ENCODE measurements at places on chromosomes 4 and X.

- DNase-seq = no peak
Measured at GRCh38 chr4:62449538-62449937, 1249.4 kb downstream of the ADGRL3 start.

GRCh38 chrX:154890990-154891639 is 5.0 kb downstream of the F8A1 start:
- no peak for DNase-seq

GRCh38 chr4:78899302-78899701 is 39.9 kb downstream of the PAQR3 start:
- no peak for DNase-seq

GRCh38 chr4:152515678-152516077 is 20.2 kb downstream of the FBXW7 start:
- DNase-seq = no peak

DNA sequence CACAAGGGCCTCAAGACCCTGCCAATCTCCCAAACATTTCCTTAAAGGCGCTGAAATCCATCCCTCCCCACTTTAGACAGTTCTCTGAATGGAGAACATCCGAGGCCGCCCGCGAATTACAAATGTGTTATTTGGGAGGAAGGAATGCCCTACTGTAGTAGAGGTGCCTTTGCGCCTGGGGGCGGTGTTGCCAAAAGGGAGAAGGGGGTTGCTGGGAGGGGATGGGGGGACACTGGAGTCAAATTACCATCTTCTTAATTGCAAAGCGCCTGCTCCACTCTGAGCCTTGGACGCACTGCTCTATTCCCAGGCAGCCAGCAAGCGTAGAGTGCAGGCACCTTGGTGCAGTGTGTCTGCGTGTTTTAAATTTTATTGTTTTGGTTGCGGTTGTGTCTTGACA is 2.7 kb downstream of the TMEM255A start:
- no peak for DNase-seq

DNA sequence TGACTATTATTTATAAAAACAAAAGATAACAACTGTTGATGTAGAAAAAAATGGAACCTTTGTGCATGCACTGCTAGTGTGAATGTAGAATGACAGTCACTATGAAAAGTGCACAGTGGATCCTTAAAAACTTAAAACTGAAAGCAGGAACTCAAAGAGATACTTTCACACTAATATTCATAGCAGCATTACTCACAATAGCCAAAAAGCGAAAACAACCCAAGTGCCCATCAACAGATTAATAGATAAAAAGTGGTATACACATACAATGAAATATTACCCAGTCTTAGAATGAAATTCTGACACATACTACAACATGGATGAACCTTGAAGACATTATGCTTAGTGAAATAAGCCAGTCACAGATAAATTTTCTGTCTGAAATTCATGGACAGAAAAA is 23.8 kb downstream of the CENPC start:
- no peak for DNase-seq

DNA sequence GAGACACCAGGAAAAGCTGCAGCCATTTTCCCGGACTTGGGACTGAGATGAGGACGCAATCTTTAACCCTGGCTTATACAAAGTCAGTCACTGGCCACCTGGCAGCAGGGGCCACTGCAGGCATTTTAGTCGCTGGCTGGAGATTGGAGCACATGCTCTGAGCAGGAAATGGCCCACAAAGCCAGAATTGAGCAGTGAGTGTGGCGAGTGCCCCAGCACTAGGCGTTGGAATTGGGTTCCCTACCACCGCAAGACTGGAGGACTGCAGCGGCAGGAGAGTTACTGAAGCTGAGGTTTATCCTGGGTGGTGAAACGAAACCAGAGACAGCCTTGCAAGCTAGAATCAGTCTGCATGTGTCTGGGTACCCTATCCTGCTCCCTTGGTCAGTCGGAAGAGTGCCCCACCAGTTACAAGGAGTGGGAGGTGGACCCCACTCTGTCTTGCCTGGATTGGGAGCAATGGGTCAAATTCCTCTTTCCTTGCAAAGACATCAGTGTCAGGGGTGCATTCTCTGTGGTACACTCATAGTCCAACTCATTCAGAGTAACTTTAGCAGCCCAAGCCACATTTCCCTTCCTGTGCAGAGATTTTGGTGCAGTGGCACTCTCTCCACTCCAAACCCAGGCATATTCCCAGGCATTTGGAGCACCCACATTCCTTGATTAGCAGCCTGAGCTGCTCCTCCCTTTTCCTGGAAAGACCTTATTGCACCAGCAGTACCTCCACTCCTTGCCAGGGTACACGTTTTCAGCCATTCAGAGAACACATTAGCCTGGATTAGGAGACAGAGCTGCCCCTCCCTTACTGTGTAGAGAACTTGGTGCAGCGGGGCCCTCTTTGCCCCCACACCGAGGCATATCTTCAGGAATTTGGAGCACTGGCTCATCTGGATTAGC is 36.7 kb upstream of the PLK4 start:
- DNase-seq = no peak

GRCh38 chr4:85656759-85657505 is 182.0 kb downstream of the ARHGAP24 start:
- no peak for DNase-seq

GRCh38 chrX:101416691-101417090 is 8.7 kb downstream of the HNRNPH2 start:
- DNase-seq = no peak
